Thoracic aorta (tissue), 2 donors: ENCODE measurements at places on chromosomes 6 and 20.
A peak's percentile ranks its signal among the peaks of the same experiment; 100 is the strongest.

GRCh38 chr6:37826188-37826587 lies 6.7 kb downstream of the ZFAND3 start:
- no peak for DNase-seq
- H3K27me3 ChIP-seq = no peaks in the 10 kb centered on the region
- H3K4me1 ChIP-seq = peaks cover 76% of the 10 kb centered on the region
- H3K27ac ChIP-seq = no peak overlapping the region

DNA sequence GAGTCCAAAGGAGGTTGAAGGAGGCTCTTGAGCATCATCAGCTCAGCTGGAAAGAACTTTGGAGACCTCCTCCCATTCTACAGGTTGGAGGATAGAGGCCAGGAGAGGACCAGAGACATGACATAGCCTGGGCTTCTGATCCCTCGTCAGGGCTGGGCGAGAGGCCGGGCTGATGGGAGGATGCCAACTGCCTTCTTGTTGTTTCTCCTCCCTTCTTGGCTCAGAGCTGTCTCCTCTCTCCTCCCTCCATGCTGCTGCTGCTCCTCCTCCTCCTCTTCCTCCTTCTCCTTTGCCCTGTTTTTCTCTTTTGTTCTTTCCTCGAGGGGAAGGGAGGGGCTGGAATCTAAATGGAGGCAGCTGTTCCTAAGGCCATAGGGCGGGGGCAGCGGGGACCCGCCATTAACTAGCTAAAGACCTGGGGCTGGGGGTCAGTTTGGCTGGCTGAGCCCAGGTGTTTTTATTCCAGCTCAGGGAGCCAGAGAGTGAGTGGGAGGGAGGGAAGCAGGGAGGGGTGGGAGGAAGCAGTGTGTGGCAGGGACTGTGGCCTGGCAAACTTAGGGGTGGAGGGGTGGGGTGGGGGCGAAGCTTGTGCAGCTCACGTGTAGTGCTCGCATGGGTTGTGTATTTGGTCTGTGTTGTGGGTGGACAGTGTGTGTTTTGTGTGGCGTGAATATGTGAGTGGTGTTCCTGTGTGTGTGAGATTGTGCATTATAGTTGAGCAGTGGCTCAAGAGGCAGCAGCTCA lies 84.8 kb downstream of the CD40 start:
- H3K4me3 ChIP-seq = no peak overlapping the region
- H3K4me1 ChIP-seq = peaks cover 5% of the 10 kb centered on the region
- no peak overlapping the region for H3K27ac ChIP-seq
- peaks cover 11% of the 10 kb centered on the region for H3K27me3 ChIP-seq
- no peaks in the 10 kb centered on the region for H3K36me3 ChIP-seq

- peak overlapping the region; percentile 87 for H3K4me3 ChIP-seq
- no peak for DNase-seq
- peaks cover 2% of the 10 kb centered on the region for H3K36me3 ChIP-seq
- H3K27me3 ChIP-seq = no peaks in the 10 kb centered on the region
- H3K4me1 ChIP-seq = peaks cover 25% of the 10 kb centered on the region
- H3K27ac ChIP-seq = peak overlapping the region; percentile 82
Measured at GRCh38 chr6:96899019-96899418, 1.3 kb upstream of the NDUFAF4 start.

- no peaks in the 10 kb centered on the region for H3K27me3 ChIP-seq
- no peak overlapping the region for H3K27ac ChIP-seq
- H3K4me1 ChIP-seq = peaks cover 9% of the 10 kb centered on the region
- no peak for DNase-seq
- no peaks in the 10 kb centered on the region for H3K36me3 ChIP-seq
Measured at GRCh38 chr6:15956205-15957106, 172.4 kb upstream of the MYLIP start.

GRCh38 chr6:33577106-33577535 lies 3.0 kb downstream of the BAK1 start:
- H3K4me1 ChIP-seq = peaks cover 22% of the 10 kb centered on the region
- peaks cover 16% of the 10 kb centered on the region for H3K36me3 ChIP-seq
- H3K27me3 ChIP-seq = no peaks in the 10 kb centered on the region
- no peak overlapping the region for H3K4me3 ChIP-seq
- H3K27ac ChIP-seq = no peak overlapping the region
- DNase-seq = no peak

- no peak overlapping the region for H3K4me3 ChIP-seq
- H3K4me1 ChIP-seq = no peaks in the 10 kb centered on the region
- no peak for DNase-seq
- no peak overlapping the region for H3K27ac ChIP-seq
- no peaks in the 10 kb centered on the region for H3K27me3 ChIP-seq
Measured at GRCh38 chr6:52403627-52404026, 16.5 kb upstream of the EFHC1 start.

DNA sequence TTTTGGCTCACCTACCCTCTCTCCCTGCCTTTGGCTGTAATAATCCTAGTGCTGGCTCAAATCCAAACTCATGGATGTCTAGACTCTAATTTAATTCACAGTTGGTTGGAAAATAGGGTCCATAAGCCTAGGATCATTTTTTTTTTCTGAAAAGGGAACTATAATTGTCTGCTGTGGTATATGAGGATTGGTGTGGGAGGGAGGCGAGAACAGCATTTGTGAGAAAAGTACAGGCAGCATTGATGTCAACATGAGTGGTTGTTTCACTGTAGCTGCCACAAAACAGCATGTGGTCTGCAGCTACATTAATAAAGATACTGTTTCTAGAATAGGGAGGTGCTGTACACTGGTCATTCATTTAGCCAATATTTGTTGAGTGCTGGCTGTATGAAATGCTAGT lies 18.6 kb upstream of the POLR1H start:
- H3K4me1 ChIP-seq = no peaks in the 10 kb centered on the region
- no peak for DNase-seq
- no peak overlapping the region for H3K4me3 ChIP-seq

- no peaks in the 10 kb centered on the region for H3K36me3 ChIP-seq
- no peak for DNase-seq
- no peak overlapping the region for H3K27ac ChIP-seq
- no peak overlapping the region for H3K4me3 ChIP-seq
Measured at GRCh38 chr20:25706793-25707192, 10.1 kb upstream of the ZNF337 start.

GRCh38 chr20:57056651-57057050 lies 209.8 kb downstream of the BMP7 start:
- no peak overlapping the region for H3K4me3 ChIP-seq
- no peaks in the 10 kb centered on the region for H3K27me3 ChIP-seq
- no peak for DNase-seq
- H3K36me3 ChIP-seq = no peaks in the 10 kb centered on the region
- no peaks in the 10 kb centered on the region for H3K4me1 ChIP-seq

GRCh38 chr6:20564269-20564668 lies 30.0 kb downstream of the CDKAL1 start:
- H3K4me3 ChIP-seq = no peak overlapping the region
- no peak overlapping the region for H3K27ac ChIP-seq
- H3K36me3 ChIP-seq = no peaks in the 10 kb centered on the region
- DNase-seq = no peak
- no peaks in the 10 kb centered on the region for H3K27me3 ChIP-seq

- H3K27ac ChIP-seq = no peak overlapping the region
- H3K27me3 ChIP-seq = no peaks in the 10 kb centered on the region
- peaks cover 6% of the 10 kb centered on the region for H3K4me1 ChIP-seq
- no peak overlapping the region for H3K4me3 ChIP-seq
- no peak for DNase-seq
Measured at GRCh38 chr20:51376111-51376510, 166.4 kb downstream of the NFATC2 start.

GRCh38 chr6:101013612-101014195 lies 132.6 kb upstream of the ASCC3 start:
- H3K4me1 ChIP-seq = no peaks in the 10 kb centered on the region
- DNase-seq = no peak
- no peaks in the 10 kb centered on the region for H3K36me3 ChIP-seq
- no peaks in the 10 kb centered on the region for H3K27me3 ChIP-seq

DNA sequence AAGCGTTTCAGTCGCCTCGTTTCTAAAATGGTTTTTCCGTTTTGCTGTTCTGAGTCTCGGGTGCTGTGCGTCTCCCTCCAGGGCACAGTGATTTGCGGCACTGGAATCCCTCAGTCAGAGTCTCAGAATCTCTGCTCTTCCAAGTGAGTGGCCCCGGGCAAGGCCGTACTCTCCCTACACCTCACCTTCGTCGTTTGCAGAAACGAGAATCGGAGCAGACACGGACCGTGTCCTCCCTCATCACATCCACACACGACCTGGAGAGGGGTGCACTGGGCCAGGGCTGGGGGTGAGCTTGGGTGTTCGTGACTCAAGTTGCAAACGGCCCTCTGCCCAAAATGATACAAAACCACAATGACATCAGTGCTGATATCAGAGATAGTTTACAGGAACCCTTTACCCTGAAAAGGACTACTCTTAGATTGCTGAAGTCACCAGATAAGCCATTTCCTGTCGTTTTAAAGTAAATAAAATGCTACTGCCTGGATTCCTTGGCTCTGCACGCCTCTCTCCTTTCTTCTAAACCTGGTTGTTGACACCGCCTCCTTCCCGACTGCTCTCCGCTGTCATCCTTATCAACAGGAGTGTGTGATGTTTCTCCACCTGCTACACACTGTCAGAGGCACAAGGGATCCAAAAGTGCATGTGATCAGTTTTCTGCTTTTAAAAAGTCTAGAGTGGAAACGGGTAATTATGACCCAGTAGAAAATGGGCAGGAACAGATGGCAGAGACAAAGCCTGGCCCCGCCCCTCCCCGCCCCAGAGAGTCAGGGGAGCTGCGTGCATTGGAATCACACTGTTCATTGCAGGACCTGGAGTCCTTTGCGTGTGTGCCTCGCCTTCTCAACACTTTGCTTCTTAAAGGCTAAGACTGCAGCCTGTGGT lies 38.4 kb downstream of the KIF25 start:
- no peaks in the 10 kb centered on the region for H3K27me3 ChIP-seq
- peak overlapping the region; percentile 30 for H3K27ac ChIP-seq
- no peak for DNase-seq

- peaks cover 5% of the 10 kb centered on the region for H3K4me1 ChIP-seq
- no peak overlapping the region for H3K4me3 ChIP-seq
- H3K36me3 ChIP-seq = no peaks in the 10 kb centered on the region
- no peaks in the 10 kb centered on the region for H3K27me3 ChIP-seq
- no peak for DNase-seq
- peak overlapping the region; percentile 22 for H3K27ac ChIP-seq
Measured at GRCh38 chr6:3522561-3523260, 65.9 kb upstream of the SLC22A23 start.

- peaks cover 5% of the 10 kb centered on the region for H3K36me3 ChIP-seq
- DNase-seq = no peak
- peaks cover 29% of the 10 kb centered on the region for H3K4me1 ChIP-seq
- peak overlapping the region; percentile 74 for H3K27ac ChIP-seq
- no peak overlapping the region for H3K4me3 ChIP-seq
Measured at GRCh38 chr20:38985060-38985459, 22.9 kb downstream of the DHX35 start.

DNA sequence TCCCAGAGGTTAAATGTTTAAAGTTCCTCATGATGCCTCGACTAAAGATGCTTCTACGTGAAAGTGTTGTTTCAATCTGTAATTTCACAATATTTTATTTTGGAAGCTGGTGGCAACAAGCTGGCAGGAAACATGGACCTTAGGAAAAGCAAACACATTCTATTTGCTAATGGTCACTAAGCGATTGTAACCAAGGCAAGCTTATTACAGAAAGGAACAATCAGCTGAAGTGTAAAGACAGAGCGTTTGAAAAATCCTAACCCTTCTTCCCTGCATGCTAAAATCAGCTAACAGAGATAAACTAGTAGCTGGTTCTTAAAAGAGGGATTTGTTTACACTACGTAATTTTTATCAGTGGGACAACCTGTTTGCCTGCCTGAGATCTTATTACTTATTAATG lies 50.0 kb downstream of the IL20RA start:
- H3K27ac ChIP-seq = no peak overlapping the region
- no peaks in the 10 kb centered on the region for H3K36me3 ChIP-seq
- no peak for DNase-seq

DNA sequence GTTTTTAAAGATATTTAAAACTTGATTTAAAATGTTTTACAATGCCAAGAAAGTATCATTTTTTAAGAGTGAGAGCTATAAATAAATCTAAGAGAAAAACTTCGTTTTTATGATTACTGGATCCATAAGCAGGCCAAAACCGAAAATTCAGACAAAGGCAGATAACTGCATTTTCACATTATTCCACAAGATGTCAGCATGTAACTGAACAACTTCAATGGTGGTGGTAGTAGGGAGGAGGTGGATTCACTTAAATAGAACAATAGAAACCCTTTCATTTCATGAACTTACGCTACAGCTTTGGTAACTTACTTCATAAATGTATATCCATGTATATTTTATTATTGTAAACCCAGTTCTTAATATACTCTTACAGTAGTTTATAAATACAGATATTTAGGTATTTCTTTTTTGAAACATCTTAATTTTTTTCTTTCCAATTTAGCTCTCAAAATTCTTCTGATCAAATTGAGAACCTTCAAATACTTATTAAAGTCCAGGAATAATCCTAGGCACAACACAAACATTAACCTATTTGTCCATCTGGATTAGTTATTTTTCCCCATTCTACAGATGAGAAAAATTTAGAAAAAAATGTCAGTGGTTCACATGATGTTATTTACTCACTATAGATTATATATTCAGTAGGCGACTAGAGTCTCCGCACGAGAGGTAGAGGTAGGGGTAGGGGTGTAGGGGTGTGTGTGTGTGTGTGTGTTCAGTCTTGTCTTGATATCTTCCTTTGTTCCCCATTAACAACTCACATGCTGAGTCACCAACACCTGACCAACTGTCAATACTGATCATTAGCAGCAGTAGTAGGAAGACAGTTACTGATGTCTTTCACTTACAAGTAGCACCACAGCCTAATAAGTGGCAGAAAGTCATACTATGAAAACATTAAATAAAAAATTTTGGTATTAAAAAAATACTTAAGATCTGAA lies 111.5 kb downstream of the ARHGAP18 start:
- no peak for DNase-seq
- no peak overlapping the region for H3K4me3 ChIP-seq
- H3K4me1 ChIP-seq = no peaks in the 10 kb centered on the region
- no peaks in the 10 kb centered on the region for H3K27me3 ChIP-seq
- H3K27ac ChIP-seq = no peak overlapping the region

DNA sequence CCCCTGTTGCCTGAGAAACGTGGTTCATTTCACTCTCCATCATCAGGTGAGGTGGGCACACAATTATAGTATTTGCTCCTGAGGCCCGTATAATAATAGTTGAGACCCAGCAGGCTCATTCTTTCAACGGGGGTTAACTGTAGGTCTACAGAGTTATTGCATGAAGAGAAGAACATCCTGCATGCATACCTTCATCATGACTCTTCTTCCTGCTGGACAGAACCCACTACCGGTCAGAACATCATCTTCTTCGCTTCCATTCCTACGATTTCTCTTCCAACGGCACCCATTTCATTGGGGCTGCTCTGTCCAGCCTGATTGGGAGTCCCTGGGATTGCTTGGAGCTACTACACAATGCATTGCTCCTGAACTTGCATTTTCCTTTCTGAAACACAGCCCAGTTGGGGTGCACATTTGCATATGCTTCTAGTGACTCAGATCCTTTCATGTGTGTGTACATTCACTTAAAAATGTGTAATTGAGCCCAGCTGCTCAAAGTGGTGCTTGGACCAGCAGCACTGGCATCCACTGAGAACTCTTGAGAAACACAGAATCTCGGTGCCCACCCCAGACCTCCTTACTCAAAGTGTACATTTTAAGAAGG lies 57.4 kb downstream of the SLC24A3 start:
- no peaks in the 10 kb centered on the region for H3K36me3 ChIP-seq
- no peaks in the 10 kb centered on the region for H3K27me3 ChIP-seq
- no peak for DNase-seq
- peaks cover 7% of the 10 kb centered on the region for H3K4me1 ChIP-seq
